ENCODE measurements at places on chromosomes 11 and 22.

GRCh38 chr22:46281866-46282678 lies 14.3 kb downstream of the TTC38 start:
- no peak for DNase-seq

- no peak for DNase-seq
Observed at GRCh38 chr11:113884361-113884836, 9.0 kb upstream of the USP28 start.

DNA sequence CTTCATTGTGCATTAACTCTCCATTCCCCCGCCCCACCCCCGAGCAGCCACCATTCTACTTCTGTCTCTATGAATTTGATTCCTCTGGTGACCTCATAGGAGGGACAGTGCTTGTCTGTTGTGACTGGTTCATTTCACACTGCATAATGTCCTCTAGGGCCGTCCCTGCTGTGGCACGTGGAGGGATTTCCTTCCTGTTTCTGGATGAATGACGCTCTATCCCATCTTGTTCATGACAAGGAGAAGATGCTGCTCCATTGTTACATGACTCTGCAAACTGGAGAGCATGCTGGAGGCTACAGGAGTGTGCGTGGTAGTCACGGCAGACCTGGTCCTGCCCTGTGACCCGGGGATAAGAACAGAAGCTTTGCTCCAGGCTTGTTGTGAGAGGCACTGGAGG lies 61.3 kb downstream of the RTL6 start:
- DNase-seq: no peak

DNA sequence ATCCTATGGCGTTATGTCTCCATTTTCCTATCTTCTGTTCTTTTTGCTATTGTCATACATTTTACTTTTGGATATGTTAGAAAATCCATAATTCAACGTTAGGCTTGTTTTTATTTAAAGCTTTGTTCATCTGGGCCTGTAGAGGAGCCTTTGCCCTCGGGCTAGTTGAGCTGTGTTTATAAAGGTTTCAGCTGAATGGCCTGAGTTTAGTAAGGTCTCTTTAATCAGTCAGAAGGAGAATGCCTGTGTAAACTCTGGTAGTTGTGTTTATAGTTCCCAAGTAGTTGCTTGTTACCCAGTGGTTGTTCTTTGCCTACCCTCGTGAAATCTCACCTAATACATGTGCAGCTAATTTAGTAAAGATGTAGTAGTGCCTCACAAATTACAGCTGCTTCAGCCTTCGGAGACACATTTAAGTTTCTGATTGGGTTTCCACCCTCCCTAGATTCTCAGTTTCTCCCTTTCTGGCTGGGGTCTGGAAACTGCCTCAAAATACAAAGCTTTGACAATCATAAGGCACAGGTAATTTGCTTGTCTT lies 33.1 kb downstream of the MTMR3 start:
- no peak for DNase-seq

DNA sequence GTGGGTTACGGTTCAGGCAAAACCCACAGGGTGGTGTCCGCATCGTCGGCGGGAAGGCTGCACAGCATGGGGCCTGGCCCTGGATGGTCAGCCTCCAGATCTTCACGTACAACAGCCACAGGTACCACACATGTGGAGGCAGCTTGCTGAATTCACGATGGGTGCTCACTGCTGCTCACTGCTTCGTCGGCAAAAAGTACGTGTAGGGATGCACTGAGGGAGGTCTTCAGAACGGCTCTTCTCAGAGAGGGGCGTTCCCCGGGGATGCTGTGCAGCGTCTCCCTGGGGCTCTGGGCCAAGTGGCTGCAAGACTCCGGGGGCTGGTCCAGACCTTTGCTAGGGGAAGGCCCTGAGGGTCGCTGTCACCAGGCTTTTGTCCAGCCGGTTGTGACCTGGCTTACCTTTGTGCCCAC lies 1.3 kb downstream of the ACR start:
- no peak for DNase-seq

GRCh38 chr11:73950869-73951710 lies at the start of gene DNAJB13:
TSS of gene DNAJB13 (plus strand) at chr11:73951026. CDS start at chr11:73951070, 44 bp downstream.
- peak; percentile 69 for DNase-seq

GRCh38 chr22:36287881-36288515 lies 35.1 kb downstream of the APOL1 start:
- DNase-seq: no peak

Measured in GM12892 (cell line).